KBM-7 (cell line): ENCODE measurements at places on chromosomes 3 and 15.

GRCh38 chr3:190116551-190117067 lies 4.1 kb downstream of the P3H2 start:
- DNase-seq, result no peak

- DNase-seq, result peak; percentile 76
Measured at GRCh38 chr3:156681002-156681401, 6.6 kb downstream of the TIPARP start.

- no peak for DNase-seq
Measured at GRCh38 chr15:38040615-38041014, 106.2 kb downstream of the TMCO5A start.

- no peak for DNase-seq
Measured at GRCh38 chr3:143010024-143010423, 8.7 kb downstream of the U2SURP start.

- DNase-seq, result no peak
Measured at GRCh38 chr3:160400702-160401150, 1.3 kb downstream of the SMC4 start.

GRCh38 chr3:151197228-151197627 lies 5.8 kb downstream of the GPR171 start:
- DNase-seq, result no peak

DNA sequence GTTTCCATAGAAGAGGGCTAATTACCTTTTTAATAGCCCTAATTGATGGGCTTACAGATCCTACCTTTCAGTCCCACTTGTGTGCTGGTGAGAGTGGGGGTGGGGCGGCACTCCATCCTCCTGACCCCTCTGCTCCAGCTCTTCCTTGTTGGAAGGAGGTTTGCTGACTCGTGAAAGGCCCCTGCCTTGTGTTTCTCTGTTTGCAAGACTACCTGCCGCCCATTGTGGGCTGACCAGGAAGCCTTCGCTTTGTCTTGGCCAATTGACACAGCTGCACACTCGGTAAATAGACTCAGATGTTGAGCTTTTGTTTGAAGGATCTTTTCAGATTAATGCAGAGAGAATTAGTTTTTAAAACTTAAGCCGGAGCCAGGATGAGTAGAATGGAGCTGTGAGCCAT lies 197.3 kb upstream of the HES1 start:
- no peak for DNase-seq

DNA sequence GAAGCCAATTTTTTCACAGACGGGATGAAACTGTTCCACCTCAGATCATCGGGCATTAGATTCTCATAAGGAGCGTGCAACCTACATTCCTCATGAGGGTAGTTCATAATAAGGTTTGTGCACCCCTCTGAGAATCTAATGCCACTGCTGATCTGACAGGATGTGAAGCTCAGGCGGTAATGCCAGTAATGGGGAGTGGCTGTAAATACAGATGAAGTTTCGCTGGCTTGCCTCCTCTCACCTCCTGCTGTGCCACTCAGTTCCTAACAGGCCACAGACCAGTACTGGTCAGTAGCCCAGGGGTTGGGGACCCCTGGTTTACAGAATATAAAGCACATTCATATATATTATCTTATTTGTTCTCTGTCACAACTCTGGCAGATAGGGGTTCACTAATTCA lies 2.1 kb upstream of the LIMD1 start:
- no peak for DNase-seq

DNA sequence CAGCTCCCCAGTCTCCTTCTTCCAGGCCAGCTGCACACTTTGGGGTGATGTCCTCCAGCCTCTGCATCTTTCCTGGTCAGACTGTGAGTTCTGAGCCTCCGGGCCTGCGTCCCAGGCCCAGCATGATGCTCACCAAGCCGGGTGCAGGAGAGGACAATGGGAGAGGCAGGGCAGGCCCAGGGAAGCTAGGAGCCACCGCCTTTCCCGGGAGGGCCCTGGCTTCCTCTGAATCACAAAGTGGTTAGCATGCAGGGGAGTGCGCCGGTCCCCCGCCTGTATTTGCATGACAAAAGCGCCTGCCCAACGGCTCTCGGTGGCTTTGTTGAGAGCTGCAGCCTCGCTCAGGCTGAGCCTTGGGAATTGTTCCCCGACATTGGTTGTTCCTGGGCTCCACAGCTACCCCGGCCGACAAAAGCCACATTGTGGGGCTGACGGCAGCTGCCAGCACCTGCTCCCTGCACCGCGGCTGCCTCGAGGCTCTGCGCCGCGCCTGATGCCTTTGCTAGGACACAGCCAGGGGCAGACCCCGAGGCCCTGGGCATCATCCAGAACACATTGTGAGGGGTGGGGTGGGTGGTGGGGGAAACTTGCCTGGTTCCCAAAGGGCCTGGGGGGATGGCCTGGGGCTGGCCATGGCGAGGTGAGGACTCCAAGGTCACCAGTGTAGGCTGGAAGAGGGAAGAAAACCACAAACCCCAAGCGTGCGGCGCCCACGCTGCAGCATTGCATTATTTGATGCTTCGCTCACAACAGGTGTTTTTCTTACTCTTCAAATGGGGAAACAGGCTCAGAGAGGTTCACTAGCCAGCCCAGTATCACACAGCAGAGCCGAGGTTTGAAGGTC lies 20.0 kb upstream of the KLF13 start:
- no peak for DNase-seq

DNA sequence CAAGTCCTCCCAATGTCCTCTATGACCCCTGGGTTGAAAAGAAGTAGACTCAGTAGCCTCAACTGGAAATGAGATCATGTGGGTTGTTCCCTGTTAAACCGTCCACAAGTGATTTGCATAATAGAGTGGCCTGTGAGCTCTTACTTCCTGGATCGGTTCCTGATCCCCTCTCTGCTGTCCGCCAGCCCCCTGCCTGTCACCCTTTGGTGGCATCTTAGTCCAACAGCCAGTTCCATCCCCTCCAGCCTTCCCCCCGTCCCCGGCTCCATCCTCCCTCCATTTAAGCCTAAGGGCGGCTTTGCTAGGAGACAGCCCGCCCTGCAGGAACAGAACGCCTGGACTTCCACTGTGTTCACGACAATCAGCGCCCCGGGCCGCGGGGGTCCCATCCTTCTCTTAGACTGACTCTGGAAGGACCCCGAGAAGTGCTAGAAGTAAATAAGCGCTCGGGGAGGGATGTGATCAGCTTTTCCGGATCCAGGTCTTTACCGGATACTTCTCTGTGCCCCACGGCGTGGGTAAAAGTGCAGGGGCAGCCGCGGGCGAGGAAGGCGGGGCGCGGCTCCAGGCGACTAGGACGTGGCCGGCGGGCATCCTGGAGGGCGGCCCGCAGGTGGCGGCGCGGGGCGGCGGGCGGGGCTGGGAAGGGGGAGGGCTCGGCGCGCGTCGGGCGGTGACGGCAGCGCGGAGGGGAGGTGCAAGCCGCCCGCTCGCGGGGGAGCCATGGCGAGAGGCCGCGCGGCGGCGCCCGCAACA lies 51.2 kb upstream of the ULK4 start:
- peak; percentile 93 for DNase-seq

DNA sequence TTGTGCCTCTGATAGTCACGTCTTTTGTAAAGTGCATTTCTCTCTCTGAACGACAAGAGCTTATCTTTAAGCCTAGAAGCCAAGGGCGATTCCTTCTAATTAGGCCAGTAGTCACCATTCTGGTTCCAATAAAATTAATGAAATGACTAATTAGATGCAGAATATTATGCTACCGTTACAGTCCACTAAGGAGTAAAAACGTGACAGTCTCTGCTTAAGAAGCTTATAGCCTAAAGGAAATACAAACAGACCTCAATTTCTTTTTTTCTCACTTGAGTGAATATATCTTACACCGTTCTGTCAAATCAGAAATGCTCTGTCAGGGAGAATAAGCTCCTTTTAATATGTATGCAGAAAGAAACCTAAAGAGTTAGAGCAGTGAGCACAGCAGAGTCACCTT lies 236.1 kb downstream of the CD47 start:
- no peak for DNase-seq

GRCh38 chr3:149299938-149300801 lies 33.3 kb downstream of the TM4SF18 start:
- peak; percentile 46 for DNase-seq

GRCh38 chr15:41019174-41019573 lies 65.9 kb downstream of the CHAC1 start:
- no peak for DNase-seq

GRCh38 chr3:150372722-150373121 lies 35.4 kb upstream of the TSC22D2 start:
- DNase-seq, result no peak

DNA sequence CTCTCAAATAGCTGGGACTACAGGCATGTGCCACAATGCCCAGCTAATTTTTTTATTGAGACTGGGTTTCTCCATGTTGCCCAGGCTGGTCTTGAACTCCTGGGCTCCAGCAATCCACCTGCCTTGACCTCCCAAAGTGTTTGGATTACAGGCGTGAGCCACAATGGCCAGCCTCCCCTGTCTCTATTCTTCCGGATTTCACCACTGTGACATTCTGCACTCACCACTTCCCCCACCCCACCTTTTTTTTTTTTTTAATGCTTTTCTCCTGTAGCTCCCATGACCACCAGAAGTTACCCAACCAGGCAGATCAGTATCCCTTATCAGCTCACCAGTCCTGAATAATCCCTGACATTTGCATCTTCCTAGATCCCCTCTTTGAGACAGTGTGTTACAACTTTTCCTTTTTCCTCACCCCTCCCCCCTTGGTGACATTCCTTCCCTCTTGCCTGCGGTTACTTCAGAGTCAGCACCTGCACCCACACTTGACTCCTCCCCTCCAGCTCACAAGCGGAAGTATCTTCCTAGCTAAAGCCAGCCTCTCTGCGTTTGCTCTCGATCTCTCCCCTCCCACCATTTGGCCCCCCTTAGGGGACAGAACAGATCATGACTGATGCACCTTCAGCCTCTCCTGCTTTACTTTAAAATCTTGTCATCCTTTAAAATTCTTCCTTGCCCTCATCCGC lies 13.5 kb upstream of the ZNF592 start:
- peak; percentile 98 for DNase-seq
